Progenitor cell of endocrine pancreas (in vitro differentiated cells): ENCODE measurements at places on chromosomes 16 and 17.

GRCh38 chr17:64232466-64233262 lies 30.4 kb downstream of the TEX2 start:
- no peak for DNase-seq

DNA sequence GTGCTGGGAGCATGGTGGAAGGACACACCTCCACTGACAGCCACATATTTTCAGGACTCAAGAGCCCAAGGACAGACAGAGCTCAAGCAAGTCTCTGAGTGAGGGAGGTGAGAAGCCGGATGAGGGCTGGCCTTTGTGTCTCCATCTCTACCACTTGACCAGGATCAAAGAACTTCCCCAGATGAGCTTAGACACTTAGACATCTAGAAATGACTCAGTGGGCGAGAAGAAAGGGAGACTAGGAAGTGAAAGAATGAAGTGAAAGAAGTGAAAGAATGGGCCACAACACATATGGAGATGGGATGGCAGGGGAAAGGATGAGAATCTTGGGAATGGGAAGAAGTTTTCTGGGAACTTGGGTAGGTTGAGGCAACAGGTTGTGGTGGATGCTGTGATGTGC lies 274.9 kb upstream of the CCL2 start:
- DNase-seq, result no peak

DNA sequence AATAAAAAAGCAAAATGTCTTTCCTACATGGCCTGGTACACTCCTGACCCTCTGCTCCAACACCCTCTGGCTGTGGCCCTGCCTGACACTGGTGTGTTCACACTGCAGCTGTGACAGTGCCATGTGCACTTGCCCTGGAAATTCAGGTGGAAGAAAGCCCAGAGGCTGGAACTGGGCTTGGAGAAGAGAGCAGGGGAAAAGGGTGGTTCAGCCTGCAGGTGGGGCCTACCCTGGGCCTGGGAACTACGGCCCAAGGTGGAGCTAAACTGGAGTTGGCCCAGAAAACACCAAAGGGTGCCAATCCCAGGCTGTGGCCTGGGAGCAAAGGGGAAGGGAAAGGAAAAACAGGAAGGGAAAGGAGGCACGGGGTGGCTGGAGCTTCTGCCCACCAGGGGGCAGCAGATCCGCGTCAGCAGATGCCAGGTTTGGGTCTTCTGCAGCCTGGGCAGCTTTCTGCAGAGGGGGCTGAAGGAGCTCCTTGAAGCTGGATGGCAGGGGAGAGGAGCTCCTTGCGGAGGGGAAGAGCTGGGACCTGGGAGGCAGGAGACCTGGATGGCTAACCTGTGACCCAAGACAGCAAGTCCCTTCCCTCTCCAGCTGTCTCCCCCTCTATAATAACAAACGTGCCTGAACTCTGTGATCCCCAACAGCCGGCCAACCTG lies 15.4 kb upstream of the CTCF start:
- peak; percentile 74 for DNase-seq

GRCh38 chr16:51355195-51355594 lies 204.1 kb upstream of the SALL1 start:
- DNase-seq, result no peak

DNA sequence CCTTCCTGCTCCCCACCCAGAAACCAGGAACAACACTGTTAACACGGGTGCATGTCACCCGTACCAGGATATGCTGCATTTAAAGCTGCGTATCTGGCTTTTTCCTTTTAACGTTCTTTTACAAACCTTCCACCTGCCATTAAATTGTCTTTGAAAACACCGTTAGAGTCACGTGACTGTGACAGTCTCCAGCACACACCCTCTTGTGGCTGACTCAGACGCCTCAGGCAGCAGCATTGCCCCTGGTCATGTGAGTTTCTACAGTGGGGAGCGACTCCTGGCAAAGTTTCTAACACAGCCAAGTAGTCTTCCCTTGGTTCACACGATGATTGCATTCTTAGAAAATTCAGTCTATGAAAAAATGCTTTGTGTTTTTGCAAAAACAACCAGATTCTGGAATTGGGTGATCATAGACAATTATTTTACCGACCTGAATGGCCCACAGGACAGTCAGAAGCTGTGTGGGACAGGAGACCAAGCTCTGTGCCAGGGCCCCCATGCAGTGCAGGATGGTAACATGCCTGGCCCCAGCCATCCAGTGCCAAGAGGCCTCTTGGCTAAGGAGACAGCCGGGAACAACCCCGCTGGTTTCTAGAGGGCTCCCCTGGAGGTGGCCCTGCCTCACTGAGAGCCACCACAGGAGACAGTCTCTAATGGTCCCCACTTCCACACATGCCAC lies 199.1 kb downstream of the KATNIP start:
- no peak for DNase-seq

DNA sequence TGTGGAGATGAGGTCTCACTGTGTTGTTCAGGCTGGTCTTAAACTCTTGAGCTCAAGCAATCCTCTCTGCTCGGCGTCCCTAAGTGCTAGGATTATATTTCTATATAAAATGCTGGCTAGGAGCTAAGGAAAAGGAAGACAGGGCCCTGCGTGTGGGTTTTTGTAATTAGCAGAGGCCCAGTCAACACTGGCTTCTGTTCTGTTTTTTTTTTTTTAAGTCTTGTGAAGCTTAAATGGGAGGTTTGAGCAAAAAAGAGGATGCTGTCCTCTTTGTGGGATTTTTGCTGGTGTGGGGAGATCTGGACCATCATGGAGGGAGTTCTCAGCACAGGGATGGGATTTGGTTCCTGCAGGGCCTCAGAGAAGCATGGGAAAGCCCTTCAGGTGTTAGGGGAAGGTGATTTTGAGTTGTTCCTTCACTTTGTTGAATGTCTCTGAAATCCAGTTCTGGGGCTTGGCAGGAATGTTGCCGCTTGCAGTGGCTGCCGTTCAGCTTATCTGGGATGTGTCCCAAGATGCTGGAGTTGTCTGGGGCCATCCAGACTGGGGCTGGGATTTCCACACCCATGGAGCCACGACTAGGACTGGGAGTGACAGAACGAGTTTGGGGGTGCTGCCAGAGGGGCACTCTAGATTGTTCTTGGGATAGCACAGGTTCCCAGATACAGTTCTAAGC lies 4.2 kb downstream of the PYCARD start:
- DNase-seq, result no peak

GRCh38 chr16:4801051-4801961 lies 1.1 kb downstream of the ROGDI start:
- DNase-seq, result no peak

DNA sequence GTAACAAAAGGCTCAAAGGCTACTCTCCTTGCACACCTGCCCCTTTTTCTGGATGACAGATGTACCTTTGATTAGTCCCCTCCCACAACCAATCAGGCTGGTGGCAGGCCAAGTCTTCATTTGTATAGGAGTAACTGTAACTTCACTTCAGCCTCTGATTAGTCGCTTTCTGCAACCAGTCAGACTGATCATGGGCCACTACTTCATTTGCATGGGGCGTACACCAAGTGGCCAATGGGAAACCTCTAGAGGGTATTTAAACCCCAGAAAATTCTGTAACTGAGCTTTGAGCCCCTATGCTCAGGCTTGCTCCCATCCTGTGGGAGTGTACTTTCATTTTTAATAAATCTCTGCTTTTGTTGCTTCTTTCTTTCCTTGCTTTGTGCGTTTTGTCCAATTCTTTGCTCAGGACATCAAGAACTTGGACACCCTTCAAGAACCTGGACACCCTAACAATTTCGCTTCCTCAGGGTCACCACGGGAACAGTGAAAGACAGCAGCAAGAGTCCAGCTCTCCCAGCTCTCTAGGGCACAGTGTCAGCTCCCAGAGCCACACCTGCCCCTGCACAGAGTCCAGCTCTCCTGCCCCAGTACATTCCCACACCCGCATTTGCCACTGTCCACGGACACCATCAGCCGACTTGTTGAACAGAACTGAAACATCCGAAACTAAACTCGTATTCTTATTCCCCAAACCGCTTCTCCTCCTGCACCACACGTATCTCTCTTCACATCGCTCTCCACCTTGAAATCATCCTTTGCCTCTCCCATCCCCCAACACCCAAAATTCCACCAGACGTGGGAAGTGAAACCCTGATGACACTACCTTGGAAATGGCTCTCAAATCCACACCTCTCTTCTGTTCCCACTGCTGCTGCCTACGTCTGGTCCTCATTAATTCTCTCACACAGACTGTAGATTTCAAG lies 53.4 kb downstream of the ABCC12 start:
- no peak for DNase-seq

GRCh38 chr16:11333010-11333409 lies 12.2 kb upstream of the RMI2 start:
- DNase-seq, result no peak

- DNase-seq, result peak; percentile 30
Measured at GRCh38 chr16:71311553-71312158, 22.5 kb upstream of the CMTR2 start.

DNA sequence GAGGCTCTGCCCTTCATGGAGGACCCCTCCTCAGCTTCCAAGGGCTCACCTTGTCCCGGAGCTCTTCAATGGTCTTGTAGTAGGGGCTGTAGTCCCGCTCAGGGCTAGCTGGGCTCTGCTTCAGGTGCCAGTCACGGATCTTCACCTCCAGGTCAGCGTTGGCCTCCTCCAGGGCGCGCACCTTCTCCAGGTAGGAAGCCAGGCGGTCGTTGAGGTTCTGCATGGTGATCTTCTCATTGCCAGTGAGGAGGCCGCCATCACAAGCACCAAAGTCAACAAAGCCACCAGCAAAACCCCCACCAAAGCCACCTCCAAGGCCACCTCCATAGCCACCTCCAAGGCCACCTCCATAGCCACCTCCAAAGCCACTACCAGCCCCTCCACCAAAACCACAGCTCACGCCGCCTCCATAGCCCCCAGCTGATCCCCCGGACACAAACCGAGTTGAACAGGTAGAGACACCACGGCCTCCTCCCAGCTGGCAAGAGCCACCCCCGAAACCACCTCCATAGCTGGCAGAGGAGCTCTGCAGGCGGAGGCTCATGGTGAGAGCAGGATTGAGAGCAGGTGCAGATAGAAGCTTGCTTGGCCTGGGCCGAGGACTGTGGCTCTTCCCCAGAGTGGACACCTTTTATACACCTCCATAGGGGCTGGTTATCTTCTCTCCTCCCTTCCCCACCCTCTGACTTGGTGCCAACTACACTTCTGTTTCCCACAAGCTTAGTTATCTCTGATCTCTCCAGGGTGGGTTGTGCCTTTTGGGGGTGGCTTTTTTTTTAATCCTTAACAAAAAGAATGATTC lies at the start of gene KRT13:
TSS of gene KRT13 (minus strand) at position 606 of the 802 bp plus-strand sequence. CDS start at position 544, 62 bp downstream.
- DNase-seq, result no peak

GRCh38 chr16:28171816-28172215 lies 39.9 kb downstream of the XPO6 start:
- no peak for DNase-seq

GRCh38 chr16:3951861-3952736 lies 71.6 kb upstream of the CREBBP start:
- DNase-seq, result no peak

DNA sequence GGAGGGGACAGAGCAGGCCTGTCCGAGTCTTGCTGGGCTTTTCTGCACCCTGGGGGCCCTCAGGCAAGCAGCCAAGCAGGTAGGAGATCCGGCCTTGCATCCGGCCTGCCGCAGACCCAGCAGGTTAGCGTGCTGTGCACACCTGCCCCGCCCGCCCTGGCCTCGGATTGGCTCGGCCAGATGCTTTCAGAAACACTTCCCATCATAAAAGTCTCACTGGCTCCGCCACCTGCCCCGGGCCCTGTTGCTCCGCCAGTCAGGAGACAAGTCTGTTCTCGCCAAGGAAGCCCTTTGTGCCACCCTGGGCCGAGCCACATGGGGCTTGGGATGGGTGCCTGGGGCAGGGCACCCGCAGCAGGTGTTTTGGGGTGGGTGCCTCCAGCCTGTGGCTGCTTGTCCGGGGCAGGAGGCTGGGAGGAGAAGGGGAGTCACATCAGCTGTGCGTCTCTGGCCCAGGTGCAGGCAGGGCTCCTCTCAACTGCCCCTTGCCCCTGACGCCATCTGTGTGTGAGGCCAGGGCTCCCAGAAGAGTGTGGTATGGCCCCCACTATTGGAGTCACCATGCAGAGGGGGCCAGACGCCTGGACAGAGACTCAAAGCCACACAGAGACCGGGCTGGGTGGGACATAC lies 228.2 kb upstream of the GSE1 start:
- no peak for DNase-seq

DNA sequence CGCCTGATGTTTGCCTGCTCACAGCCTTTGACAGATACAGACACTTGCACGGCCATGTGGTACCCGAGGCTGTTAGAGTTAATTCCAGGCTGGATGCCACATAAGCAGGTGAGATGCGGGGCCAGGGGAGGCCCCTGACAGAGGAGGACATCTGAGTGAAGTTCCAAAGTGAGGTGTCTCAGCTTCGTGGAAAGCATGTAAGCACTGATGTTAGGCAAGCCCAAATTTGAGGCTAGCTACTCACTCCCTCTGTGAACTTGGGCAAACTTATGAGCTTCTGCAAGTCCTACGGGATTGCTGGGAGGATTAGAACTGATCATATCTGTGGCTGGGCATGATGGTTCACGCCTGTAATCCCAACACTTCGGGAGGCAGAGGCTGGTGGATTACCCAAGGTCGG lies 39.3 kb upstream of the MARCHF10 start:
- no peak for DNase-seq

- DNase-seq, result no peak
Measured at GRCh38 chr17:67557052-67557845, 160.5 kb upstream of the NOL11 start.

DNA sequence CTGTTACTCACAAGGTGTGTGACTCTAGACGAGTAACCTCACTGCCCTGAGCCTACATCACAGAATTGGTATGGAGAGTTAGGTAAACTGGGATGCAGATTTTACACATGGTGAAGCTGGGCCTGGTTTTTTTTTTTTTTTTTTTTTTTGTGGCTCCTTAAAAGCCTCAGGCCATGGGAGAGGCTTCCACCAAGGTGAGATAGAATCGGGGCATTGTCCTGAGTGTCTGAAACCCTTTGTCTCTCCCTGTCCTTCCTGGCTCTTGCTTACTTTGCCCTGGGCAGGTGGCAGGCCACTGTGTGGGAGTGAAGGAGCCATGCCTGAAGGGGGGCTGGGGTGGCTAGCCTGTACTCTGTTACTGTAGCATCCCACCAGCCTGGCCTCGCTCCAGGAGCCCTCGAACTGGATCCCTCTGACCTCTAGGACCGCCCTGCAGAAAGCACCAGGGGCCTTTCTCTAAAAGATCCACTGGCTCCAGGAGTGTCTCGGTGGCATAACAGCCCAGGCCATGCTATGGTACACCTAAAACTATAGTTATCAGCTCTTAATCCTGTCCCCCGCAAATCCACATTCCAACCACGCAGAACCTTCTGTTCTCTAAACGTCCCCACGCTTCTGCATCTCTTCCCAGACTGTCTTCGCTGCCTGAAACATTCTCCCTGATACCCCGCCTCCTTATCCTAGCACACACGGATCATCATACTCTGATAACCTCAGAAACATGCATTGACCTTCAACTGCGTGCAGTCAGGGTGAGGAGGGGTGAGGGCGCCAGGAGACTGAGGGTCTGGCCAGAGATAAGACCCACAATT lies 1.7 kb upstream of the SLC13A2 start:
- no peak for DNase-seq

GRCh38 chr17:74779501-74779900 lies 3.4 kb upstream of the NAT9 start:
- DNase-seq, result no peak

GRCh38 chr17:82257473-82257872 lies 16.0 kb downstream of the CSNK1D start:
- DNase-seq, result no peak

GRCh38 chr17:49477709-49478108 lies 17.4 kb upstream of the NGFR start:
- no peak for DNase-seq
